ENCODE measurements at places on chromosomes 12 and 14. TPM values are rescaled to one million over a fixed set of nuclear protein-coding genes. Genes with fewer than 3 reads are reported as not detected.

DNA sequence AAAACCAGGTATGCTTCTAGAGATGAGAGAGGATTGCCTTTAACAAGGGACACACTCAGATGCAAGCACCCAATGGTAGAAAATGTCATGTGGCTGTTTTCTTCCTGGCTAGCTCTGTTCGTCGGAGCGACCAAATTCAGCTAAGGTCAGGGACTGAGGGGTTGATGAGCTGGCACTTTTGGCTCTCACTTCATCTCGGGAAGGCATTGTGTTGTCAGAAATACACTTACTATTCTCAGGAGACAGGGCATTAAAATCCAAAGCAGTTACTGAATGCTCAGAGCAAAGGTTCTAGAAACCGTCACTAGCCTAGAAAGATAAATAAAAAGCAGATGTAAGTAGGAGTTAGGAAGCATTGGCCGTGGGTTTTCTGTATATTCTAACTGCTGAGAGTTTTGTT is 275.7 kb upstream of the SSTR1 start:
- DNase-seq: no peak
- H3K27me3 ChIP-seq: no peaks in the 10 kb centered on the region
- no peak overlapping the region for H3K27ac ChIP-seq

GRCh38 chr14:99270458-99271220 is 1.4 kb downstream of the BCL11B start:
- DNase-seq: no peak
- H3K36me3 ChIP-seq: no peaks in the 10 kb centered on the region
- H3K4me1 ChIP-seq: peaks cover 4% of the 10 kb centered on the region
- peaks cover 2% of the 10 kb centered on the region for H3K27me3 ChIP-seq
- H3K4me3 ChIP-seq: peak overlapping the region; percentile 18

GRCh38 chr14:96511667-96512066 is 9.5 kb downstream of the PAPOLA start:
- no peak for DNase-seq
- H3K27ac ChIP-seq: no peak overlapping the region
- peaks cover 5% of the 10 kb centered on the region for H3K4me1 ChIP-seq
- H3K27me3 ChIP-seq: no peaks in the 10 kb centered on the region
- no peaks in the 10 kb centered on the region for H3K36me3 ChIP-seq
- no peak overlapping the region for H3K4me3 ChIP-seq

DNA sequence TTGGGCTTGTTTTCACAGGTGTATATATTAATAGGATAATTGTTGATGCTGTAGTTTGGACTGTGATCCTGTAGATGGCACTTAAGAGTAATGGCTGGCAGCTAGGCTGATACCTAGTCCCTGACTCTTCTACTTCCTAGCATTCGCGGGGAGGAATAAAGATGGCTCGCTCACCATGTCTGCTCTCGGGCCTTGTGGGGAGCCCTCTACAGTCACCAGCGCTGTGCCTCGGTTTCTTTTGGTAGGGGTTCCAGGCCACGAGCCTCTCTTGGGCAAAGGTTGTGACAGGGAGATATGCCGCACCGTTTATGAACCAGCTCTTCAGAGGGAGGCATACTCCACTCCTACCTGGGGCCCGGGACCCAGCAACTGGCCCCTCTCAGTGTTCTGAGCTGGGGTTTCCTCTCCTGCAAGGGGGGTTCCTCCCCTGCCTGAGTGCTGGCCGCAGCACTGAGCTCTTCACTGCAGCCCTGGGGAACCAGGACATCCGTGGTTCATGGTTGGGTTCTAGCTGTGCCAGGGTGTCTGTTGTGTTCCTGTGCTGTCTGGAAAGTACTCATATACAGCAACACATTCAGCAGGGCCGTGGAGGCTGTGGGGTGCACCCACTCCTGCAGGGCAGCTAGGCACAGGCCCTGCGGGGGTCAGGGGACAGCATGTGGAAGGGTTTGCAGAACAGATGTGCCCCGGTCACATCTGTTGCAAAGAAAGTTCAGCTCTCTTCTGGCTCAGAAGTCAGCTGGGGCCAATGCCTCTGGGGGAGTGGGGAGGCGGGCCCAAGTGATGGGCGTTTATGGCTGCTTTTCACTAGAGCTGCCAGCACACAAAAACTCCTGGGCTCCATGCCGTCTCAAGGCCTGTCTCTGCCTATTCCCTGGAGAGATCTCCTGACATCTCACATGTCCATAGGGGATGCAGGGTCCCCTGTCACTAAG is 147.9 kb downstream of the PPFIA2 start:
- H3K27me3 ChIP-seq: no peaks in the 10 kb centered on the region
- no peak for DNase-seq
- no peaks in the 10 kb centered on the region for H3K4me1 ChIP-seq
- no peaks in the 10 kb centered on the region for H3K36me3 ChIP-seq

- H3K4me3 ChIP-seq: no peak overlapping the region
- H3K27me3 ChIP-seq: no peaks in the 10 kb centered on the region
- H3K27ac ChIP-seq: no peak overlapping the region
Measured at GRCh38 chr12:45130881-45131281, 80.0 kb upstream of the DBX2 start.

PRPH gene
- total RNA-seq: 5.4 TPM
